ENCODE measurements at places on chromosomes 6 and 20.

GRCh38 chr6:119626884-119627619, 277.5 kb upstream of the MAN1A1 start:
- no peak for DNase-seq

GRCh38 chr20:219290-220115, 7.6 kb upstream of the DEFB129 start:
- no peak for DNase-seq

GRCh38 chr6:148577687-148578488, 168.9 kb upstream of the UST start:
- DNase-seq: peak; percentile 35

GRCh38 chr20:63232235-63233060, 3.3 kb upstream of the BIRC7 start:
- no peak for DNase-seq

DNA sequence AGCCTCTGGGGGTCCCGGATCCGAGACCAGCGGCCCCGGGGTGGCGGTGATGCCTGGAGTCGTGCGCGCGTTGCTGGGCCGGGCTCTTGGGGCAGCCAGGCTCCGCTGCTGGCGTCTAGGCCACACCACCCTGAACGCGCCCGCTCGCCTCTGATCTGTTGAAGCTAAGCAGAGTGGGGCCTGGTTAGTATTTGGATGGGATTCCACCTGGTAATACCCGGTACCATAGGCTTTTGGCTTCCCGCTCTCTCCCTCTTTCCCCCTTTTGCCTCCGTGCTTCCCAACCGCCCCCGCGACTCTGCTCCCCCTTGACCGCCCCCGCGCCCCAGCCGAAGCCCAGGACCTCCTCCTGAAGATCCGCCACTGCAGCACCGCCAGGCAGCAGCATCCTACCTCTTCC, 1383.5 kb upstream of the DEFB115 start:
- DNase-seq: no peak

DNA sequence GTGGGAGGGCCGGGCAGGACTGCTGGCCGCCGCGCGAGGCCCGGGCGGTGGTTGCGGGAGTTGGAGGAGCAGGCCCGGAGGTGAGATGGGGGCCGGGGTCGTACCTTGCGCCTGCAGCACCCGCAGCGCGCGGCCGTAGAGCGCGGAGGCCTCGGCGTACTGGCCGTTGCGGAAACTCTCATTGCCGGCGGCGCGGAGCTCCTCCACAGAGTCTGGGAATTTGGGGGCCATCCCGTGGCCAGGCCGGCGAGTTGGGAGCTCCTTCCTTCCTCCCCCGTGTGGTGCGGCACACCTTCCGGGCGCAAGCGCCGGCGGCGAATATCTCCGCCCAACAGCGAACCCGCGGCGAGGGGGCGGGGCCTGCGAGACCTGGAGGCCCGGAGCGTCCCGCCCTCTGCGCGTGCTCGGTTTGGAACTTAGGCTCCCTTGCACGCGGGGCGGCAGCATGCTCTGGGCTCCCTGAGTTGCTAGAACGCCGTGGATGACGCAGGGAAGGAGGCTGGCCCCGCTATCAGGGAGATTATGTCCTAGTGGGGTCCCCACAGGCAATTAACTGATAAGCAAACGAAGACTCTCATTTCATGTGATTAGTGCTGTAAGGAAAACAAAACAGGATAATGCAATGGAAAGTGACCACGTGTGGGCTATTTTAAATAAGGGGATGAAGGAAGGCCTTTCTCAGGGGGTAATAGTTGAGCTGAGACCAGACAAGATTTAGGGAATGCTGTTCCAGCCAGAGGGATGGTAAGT, at the start of gene TOMM34:
TSS of gene TOMM34 (minus strand) at position 295 of the 750 bp plus-strand sequence. CDS start at position 231, 64 bp downstream.
- peak; percentile 93 for DNase-seq

DNA sequence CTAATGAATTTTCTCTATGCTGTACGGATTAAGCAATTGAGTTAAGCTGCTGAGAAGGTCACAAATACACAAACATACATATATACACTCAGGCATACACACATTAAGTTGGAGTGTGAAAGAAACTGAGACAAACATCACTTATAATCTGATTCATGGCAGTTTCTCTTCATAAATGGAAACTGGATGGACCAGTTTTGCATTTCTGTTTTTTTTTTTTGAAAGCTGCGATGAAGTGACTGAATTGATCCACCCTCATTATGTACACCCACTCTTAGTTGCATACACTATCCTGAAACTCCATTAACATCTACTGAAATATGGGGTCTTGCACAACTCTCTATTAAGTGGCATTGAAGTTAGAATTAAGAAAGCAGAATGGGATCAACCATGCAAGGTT, 32.9 kb upstream of the TENT5A start:
- no peak for DNase-seq

GRCh38 chr6:107202876-107203468, 87.7 kb upstream of the BEND3 start:
- no peak for DNase-seq

DNA sequence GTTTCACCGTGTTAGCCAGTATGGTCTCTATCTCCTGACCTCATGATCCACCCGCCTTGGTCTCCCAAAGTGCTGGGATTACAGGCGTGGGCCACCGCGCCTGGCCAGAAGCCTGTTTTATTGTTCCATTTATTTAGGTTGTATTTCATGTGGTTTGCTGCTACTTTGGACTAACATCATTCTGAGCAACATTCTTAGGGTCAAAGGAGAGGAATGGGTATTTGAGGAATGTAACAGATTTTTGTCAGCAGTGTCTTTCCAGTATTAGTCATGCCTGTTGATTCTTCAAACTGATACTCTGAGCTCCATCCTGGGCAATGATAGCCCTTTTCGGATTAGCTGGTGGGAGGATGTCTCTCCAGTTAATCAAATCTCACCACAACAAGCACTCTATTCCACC, 213.0 kb upstream of the CITED2 start:
- no peak for DNase-seq

DNA sequence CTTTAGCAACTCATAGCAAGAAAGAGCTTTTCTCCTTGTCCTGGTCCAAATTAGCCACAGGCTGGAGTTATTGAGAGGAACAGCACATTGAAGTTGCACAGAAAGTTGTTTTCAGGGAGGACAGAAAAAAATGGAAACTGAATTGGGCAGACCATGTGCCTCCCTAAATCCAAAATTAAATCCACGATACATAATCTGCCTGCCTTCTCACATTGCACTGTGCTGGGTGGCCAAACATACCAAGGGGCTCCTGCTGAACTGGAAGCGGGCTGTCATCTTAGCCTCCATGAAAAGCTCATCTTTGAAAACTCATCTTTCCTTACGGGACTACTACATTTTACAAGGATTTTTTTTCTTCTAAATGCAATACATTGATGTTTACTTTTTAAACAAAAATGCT, 59.9 kb downstream of the TNFAIP3 start:
- DNase-seq: no peak

GRCh38 chr20:54848262-54848661, 372.9 kb downstream of the DOK5 start:
- no peak for DNase-seq

DNA sequence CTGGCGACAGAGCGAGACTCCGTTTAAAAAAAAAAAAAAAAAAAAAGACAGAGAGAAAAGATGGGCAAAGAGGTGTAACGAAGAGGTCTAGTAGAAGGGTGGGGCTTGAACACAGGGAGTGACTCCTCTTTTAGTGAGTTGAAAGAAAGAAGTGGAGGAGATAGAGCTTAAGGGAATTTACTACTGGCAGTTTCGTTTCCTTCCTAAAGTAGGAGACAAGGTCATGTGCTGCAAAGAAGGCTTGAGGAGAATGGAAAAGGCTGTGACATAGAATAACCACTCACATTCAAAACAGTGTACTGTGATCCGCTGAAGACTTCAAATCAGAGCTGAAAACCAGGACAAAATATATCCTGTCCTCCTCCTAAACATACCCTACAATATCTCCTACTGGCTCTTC, 63.8 kb upstream of the EIF2S2 start:
- no peak for DNase-seq

- DNase-seq: no peak
Measured at GRCh38 chr6:15444081-15444731, 198.3 kb downstream of the JARID2 start.

DNA sequence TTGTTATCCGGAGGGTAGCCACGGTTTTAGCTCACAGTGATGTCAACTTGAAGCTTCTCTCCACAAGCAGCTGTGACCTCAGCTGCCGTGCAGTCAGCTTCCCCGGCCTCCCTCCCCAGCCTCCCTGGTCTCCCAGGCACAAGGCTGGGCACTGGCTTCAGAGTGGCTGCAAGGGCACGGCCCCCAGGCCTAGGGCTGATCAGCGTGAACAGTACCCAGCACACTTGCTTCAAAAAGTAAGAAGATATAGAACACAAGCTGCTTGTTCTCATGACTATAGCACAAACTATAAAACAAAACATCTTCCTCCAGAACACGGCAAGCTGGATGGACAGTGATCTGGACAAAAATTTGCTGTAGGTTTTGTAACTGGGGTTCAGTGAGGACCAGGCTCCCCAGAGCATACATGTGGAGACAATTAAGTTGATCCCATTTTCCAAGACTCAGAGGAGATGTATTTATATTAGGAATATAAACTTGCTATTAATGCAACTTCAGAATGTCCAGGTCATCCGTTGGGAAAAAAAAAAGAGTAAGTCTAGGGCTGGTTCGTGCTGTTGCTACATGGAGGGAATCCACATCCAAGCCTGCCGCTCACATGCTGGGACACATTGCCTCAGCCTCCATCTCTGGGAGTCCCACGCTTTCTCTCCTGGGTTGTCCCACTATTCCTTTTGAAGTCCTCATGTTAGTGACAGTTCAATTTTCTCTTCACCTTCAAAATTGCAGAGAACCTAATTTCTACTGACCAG, 199.4 kb upstream of the THBS2 start:
- no peak for DNase-seq

- DNase-seq: peak; percentile 49
Measured at GRCh38 chr6:29834564-29835436, 7.2 kb downstream of the HLA-G start.

- no peak for DNase-seq
Measured at GRCh38 chr20:48962421-48962820, 40.9 kb downstream of the ARFGEF2 start.

DNA sequence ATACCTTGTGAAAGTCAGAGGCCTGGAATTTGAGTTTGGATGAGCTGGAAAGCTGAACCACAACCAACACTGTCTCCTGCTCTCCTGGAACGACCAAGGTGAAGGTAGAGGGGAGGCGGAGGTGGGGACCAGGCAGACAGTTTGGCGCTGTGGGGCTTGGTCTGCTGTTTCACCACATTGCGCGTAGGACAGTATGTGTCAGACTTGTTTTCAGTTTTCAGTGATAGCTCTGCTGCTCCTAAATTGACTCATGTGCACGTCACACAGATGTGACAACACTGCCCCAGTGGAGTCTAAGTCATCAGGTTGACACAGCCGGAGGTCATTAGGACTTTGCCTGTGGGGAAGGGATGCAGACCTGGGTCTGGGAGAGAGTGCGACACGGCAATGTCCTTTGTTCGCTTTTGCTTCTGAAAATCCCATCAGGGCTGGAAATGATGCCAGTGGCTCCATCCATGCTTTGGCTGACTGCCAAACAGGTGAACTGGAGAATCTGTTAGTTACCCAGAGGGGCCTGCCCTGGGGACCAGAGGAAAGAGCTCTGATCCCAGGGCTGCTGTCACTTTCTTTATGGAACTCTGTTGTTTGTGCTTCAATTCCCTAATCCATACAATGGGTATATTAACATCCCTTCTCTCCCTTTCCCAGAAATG, 255.5 kb downstream of the CDC5L start:
- no peak for DNase-seq

DNA sequence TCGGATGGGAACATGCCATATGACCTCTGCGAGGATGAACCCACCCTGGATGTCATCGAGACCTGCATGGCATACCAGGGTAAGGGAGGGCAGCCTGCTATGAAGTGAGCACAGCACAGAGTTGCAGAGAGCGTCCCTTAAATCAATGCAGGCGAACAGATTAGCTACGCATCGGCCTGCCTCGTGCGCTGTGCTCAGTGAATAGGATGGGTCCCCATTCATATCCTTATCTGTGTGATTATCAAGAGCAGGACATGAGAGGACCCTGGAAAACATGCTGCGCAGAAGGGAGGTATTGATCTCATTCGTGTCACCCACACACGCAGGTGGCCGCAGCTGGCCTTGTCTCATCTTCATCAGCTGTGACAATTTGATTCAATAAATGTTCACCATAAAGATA, 25.6 kb upstream of the FAM83D start:
- DNase-seq: no peak

GRCh38 chr20:37261714-37262113, at the start of gene GHRH:
Gene GHRH (minus strand): TSS chr20:37261814. CDS start chr20:37256889, 4,925 bp downstream.
- no peak for DNase-seq

GRCh38 chr6:120410586-120410985, 923.7 kb downstream of the TBC1D32 start:
- DNase-seq: no peak

DNA sequence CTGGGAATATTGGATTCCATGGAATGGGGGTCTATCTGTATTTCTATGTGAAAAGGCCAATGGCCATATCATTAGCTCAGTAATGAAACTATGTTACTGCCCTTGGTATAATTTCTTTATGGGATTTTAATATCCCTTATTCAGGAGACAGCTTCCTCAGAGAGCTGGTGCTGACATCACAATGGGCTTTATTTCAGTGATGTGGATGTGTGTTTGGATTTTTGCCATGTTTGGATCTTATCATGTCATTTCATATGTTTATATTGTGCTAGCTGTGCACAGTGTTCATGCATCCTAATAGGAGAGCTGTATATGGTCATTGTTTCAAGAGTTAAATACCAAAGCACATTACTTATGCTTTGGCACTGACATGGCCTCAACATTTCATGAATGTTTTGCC, 806.1 kb upstream of the MAP3K7 start:
- no peak for DNase-seq

- no peak for DNase-seq
Measured at GRCh38 chr6:119880840-119881239, 531.3 kb upstream of the MAN1A1 start.

GRCh38 chr20:3734111-3734843, 1.8 kb downstream of the HSPA12B start:
- no peak for DNase-seq

DNA sequence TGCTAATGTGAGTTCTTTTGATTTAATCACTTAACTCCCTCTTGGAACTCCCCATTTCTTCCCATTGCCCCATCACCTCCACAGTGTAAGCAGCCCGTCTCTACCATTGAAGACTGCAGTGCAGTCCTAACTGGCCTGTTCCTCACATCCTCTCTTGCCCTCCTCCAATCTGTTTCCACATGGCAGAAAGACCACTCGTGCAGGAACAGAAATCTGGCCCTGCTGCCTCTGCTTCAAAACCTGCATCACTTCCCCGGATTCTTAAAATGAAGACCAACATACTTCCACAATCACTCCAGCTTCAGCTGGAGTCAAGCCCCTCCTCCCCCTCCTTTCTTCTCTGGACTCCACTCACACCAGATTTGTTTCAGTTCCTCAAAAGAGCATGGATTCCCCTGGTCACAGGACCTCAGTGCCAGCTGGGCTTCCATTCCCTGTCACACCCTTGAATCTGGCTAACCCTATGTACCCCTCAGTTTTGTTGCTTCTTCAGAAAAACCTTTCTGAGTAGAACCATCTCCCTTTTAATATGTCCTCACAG, 802.3 kb downstream of the MAFB start:
- DNase-seq: no peak

All from T-helper 17 cell (primary cell).